ENCODE measurements at places on chromosomes 7 and 10.

GRCh38 chr10:19812976-19813375 lies 3.3 kb upstream of the PLXDC2 start:
- DNase-seq: no peak

GRCh38 chr7:43735802-43736603 lies 6.7 kb upstream of the COA1 start:
- DNase-seq: no peak

DNA sequence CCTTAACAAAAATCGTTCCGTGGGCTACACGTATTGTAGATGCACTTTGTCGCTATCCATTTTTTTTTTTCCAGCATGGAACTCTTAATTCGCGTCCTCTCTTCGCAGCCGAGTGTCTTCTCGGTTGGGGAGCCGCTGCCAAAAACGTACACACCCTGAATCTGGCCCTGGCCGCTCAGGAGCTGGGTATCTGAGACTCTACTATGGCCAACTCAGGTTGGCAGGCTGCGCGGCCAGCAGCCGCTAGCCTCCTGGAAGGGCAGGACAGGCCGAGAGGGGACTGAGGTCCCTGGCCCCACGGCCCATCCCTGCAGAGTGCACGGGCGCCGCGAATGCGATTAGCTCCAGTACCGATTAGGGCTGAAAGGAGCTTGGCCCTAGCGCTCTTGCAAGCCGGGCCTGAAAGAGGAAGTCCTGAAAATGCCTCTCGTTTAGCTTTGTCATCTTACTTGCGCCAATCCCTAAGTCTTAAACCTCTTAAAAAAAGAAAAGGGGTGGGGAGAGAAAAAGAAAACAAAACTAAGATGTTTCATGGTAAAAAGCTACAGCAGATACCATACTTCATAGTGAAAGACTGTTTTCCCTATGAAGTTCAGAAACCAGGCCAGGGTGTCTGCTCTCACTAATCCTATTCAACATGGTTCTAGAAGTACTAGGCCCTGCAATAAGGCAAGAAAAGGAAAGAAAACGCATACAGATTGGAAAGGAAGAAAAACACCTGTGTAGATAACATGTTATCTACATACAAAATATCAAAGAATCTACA lies 113.2 kb upstream of the RHEB start:
- DNase-seq: no peak

- no peak for DNase-seq
Observed at GRCh38 chr10:58785354-58785753, 272.7 kb downstream of the BICC1 start.

GRCh38 chr10:101113890-101114403 lies 17.2 kb upstream of the TLX1 start:
- DNase-seq: no peak

GRCh38 chr10:99979066-99979685 lies 30.6 kb downstream of the DNMBP start:
- DNase-seq: no peak

DNA sequence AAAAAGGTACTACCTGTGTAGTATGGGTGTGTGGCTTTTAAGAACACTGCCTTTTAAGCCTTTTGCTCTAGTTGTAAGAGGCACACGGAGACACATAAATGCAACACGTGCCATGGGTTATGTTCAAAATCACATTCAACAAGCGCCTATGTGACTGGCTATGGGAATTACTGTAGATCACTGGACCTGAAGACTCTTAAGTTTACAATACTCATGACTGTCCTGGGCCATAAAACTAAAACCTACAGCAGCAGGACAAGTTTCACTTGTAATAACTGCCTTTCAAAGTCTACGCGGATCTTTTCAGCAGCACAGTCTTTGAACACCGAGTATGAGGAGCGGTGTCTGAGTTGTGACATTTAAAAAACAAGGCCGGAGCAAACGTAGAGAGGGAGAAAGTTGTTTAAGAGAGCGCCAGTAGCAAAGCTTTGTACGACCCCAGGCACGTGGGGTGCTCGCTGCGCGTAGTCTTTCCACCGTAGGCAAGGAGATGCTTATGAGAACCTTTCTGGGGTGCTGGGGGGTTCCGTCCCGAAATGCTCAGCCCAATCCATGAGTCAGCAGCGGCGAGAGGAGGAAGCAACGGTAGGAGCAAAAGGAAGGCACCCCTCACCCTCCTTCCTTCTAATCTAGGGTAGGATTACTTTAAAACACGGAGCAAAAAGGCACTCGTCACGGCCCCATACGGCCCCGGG lies 662 bp downstream of the DNAJC2 start:
- DNase-seq: no peak

DNA sequence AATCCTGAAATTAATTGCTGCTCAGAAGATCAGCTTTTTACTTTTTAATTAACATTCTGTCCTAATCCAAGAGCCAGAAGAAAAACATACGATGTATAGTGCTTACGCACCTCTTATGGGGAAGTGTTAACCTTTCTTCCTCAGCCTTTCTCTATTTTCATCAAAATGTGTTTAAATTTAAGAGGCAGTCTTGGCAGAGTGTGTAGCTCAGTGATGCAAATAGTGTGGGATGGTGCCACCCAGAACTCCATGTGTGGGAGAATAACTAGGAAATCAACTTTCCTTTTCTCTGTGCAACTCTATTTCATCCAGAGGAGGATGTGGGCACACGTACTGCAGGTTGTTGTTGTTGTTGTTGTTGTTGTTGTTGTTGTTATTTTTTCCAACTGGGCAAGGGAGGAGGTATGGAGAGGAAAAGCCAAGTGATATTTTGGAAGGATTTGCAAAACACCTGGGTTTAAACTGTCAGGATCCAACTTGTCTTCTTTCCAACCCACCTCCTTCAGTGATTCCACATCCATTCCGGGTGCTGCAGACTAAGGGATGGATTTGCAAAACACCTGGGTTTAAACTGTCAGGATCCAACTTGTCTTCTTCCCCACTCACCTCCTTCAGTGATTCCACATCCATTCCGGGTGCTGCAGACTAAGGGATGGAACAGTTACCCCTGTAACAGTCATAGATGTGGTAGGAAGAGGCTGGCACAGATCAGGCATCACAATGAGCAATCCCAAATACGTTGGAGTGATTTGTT lies 19.8 kb downstream of the ELMO1 start:
- DNase-seq: no peak

- DNase-seq: no peak
Observed at GRCh38 chr10:6581778-6582228, 1.7 kb upstream of the PRKCQ start.

DNA sequence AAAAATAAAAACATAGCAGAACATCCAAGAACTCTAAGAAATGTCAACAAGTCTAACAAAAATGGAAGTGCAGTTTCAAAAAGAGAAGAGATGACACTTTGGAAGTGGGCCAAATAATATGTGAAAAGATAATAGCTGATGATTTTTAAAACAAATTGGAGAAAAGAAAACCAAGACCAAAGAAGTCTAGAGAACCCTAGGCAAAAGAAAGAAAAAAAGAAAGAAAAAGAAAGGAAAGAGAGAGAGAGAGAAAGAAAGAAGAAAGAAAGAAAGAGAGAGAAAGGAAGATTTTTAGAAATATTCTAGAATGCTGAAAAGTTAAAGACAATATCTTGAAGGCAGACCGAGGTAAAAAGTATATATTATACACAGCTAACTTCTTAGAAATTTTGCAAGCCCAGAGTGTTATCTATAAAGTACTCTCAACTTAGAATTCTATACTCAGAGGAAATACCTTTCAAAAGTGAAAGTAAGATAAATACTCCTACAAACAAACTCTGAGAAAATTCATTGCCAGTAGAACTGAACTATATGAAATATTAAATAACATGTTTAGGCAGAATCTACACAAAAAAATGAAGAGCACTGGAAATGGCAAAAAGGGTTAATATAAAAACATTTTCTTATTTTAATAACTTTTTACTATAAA lies 138.7 kb upstream of the SMIM30 start:
- no peak for DNase-seq

- DNase-seq: no peak
Observed at GRCh38 chr7:94274828-94275227, 119.9 kb upstream of the COL1A2 start.

DNA sequence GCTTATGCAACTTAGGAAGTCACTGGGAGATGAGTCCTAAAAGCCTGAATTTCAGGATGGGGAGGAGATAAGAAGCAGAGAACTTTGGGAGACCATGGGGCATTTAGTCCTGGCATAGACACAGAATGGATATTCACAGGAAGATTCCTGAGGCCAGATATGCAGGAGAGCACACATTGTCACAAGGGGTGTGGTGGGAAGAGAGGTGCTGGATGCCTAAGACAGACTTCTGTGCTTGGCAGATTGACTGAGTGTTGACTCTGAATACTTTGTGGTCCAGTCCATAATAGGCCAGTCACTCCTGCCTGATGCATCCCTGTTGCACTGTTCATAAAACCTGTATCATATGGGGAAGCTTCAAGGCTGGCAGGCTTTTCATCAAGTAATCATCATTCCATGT lies 18.5 kb downstream of the SRI start:
- DNase-seq: no peak

- DNase-seq: no peak
Observed at GRCh38 chr7:23467291-23467805, 2.9 kb downstream of the IGF2BP3 start.

- DNase-seq: no peak
Observed at GRCh38 chr7:42227936-42228591, 8.9 kb downstream of the GLI3 start.

- no peak for DNase-seq
Observed at GRCh38 chr10:77027576-77027975, 610.0 kb downstream of the KCNMA1 start.

DNA sequence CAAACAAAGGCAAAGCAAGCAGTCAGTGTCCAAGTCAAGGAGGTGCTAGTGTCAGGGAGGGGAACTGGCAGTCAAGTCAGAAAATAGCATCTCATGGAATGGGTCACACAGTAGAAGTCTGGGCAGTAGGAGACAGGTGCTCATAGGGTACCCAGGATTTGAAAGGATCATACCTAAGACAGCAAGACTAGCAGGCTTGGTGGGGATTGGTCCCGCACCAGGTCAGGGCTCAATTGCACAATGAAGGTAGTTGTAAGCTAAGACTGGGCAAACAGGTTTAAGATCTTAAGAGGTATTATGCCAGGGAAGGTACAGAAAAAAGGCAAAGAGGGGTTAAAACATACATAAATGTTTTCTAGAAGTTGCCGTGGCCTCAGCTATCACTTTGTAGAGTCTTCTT lies 181.4 kb upstream of the ETV1 start:
- no peak for DNase-seq

DNA sequence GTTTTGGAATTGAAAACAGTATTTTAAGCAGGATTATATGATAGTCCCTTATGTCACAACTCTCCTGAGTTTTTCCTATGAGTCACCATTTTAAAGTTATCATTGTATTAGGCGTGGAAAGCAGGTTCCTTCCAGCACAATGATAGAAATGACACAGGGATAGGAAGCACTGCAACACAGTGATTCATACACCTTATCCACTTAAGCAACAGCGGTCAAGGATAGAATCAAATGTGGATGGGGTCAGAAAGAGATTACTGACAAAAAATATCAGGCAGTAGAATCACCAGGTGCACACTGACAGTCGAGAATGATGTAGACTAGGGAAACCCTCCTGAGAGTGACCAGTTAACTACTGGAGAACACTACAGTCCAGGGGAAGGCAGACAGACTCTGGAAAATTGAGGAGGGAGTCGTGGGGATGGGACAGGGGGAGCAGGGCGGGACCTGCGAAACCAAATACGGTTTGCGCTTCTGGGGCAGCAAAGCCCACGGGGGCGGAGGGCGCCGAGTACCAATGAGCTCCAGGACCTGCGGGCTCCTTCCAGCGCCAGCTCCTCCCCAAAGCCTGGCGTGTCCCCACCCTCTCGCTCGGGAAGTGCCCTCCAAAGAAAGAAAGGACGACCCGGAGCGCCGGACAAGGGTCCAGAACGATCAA lies 479 bp downstream of the PNPLA8 start:
- no peak for DNase-seq

DNA sequence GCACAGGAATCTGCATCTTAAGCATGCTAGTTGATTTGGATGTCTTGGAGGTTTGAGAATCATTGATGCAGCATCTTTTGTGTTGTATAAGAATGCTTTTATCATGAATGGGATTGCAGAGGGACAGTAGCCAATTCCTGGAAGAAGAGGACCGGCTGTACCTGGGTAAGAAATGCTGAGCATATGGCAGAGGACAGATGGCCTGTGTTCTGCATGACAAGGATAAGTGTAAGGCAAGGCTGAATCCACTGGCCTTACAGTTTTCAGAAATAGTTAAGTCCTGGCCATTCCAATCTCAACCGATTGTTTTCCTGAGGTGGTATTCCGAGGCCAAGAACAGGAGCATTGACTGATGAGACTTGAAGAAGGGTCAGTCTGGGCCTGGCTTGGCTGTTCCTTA lies 24.4 kb upstream of the KBTBD2 start:
- no peak for DNase-seq

GRCh38 chr10:97737770-97738265 lies 890 bp downstream of the ZFYVE27 start:
- DNase-seq: no peak

DNA sequence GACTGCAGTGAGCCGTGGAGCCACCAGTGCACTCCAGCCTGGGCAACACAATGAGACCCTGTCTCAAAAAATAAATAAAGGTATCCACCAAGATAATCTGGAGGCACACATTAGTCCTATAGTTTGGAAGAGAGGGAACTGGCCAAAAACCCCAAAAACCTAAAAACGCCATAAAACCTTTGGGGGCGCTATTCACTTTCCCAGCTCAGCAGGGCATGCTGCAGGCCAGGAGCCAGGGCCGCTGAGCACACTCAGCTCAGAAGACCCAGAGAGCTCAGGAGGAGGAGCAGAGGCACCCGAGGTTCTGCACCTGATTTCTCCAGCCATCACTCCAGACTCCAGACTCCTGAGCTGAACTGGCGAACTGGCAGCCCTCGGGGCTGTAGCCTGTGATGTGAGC lies 167.2 kb upstream of the IMMP2L start:
- DNase-seq: no peak

- no peak for DNase-seq
Observed at GRCh38 chr10:121324678-121325213, 273.5 kb downstream of the FGFR2 start.

- no peak for DNase-seq
Observed at GRCh38 chr7:37643876-37644275, 39.7 kb upstream of the GPR141 start.

- DNase-seq: no peak
Observed at GRCh38 chr10:57460540-57460939, 807.2 kb downstream of the IPMK start.

GRCh38 chr7:30214651-30215137 lies 69.7 kb upstream of the ZNRF2 start:
- DNase-seq: no peak

GRCh38 chr7:111711426-111712065 lies 149.3 kb upstream of the IMMP2L start:
- DNase-seq: no peak

GRCh38 chr7:42493436-42494198 lies 256.6 kb upstream of the GLI3 start:
- peak; percentile 92 for DNase-seq
